Astrocyte of the spinal cord (primary cell): ENCODE measurements at places on chromosomes 2 and 18.

- no peak for DNase-seq
Observed at GRCh38 chr2:3355951-3356569, 21.6 kb downstream of the EIPR1 start.

GRCh38 chr2:101625387-101625786 is 72.1 kb upstream of the MAP4K4 start:
- no peak for DNase-seq

DNA sequence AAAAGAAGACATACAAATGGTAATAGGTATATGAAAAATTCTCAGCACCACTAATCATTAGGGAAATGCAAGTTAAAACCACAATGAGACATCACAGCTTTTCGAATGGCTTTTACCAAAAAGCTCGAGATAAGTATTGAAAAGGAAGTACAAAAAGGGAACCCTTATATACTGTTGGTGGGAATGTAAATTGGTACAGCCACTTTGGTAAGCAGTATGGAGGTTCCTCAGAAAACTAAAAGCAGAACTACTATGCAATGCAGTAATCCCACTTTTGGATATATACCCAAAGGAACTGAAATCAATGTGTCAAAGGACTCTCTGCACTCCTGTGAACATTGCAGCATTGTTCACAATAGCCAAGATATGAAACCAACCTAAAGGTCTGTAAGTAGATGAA is 107.5 kb upstream of the SPATS2L start:
- DNase-seq, result no peak

GRCh38 chr2:96863575-96864342 is 5.9 kb upstream of the ANKRD39 start:
- no peak for DNase-seq
